Lung (tissue), 17 donors: ENCODE measurements at places on chromosomes 16 and 17.

GRCh38 chr16:47927330-47927729 is 228.5 kb downstream of the ABCC12 start:
- DNase-seq, result no peak

GRCh38 chr17:40550608-40551007 is 14.7 kb downstream of the CCR7 start:
- DNase-seq, result no peak

DNA sequence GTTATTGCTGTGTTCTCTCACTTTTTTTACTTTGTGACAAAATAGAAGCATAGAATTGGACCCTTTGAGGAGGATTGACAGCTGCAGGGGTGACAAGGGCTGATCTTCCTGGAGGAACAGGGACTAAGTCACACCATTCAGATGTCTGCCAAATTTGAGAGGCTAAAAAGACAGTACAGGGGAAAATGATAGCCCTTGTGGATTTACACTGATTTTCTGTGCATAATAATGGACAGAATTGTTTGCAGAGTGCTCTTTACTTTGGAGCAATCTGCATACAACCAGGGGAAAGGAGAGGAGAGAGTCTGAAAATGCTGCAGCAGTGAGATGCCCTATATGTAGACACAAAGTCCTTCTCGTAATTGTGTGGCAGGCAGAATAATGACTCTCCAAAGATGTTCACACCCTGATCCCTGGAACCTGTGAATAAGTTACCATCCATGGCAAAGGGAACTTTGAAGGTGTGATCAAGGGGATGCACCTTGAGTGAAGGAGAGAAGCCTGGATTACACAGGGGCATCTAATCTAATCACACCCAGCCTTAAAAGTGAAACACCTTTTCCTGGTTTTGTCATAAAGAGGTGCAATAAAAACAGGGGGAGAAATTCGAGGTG is 221.4 kb upstream of the CPHXL start:
- DNase-seq, result no peak

DNA sequence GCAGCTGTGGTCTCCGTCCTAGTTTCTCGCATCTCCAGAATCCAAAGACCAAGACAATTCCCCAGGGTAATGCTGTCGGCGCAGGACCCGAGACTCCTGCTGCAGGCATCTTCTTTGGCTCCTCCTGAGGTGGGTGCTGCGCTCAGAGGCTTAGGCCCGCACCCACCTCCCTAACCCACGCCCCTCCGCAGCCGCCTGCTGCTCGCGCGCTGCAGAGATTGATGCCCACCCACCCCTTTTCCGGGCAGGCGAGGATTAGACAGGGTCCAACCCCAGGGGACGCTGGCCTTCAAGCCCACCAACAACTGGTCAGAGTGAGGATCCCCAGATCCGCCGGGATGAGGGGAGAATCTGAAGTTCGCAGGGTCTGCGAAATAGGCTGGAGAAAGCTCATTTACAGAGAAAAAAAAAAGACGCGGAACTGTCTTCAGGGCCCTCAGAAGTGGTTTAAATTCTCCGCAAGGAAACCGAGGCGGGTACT is 27.9 kb downstream of the SLFN11 start:
- no peak for DNase-seq

GRCh38 chr16:19997264-19997663 is 76.4 kb downstream of the GPR139 start:
- peak; percentile 73 for DNase-seq

DNA sequence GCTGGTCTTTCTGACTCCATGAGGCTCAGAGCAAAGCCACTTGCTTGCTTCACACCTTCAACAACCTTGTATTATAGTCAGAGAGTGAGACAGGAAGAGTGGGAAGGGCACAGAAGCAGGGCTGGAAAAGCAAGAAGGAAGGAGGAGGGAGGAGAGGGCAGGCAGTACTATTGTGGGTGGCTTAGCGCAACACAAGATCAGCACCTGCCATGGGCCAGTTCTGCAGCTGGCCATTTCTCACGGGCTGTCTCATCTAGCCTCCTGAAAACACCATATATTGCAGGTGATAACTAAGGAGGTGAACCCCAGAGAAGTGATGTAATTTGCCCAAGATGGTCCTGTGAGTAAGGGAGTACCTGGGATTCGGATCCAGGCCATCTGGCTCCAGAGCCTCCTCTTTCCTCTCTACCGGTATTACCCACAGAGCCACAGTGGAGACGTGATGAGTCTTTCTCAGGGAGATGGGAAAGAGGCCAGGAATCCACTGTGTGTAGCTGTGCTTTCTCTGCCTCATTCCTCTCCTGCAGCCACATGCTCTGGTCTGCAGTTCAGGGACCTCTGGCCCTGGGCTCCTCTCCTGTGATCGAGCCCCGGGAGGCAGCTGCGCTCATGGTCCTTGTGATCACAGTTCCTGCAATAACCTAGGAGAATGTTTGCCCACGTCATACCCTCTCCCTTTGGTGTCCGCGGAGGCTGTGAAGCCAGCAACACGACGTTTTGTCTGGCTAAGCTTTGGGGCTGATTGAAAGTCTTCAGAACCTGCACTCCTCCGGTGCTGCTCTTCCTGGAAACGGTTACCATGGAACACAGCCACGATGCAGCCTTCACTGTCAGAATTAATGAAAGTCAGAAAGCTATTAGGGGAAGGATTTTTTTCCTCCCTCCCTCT is 178.1 kb upstream of the CCL2 start:
- DNase-seq, result no peak

GRCh38 chr16:77295896-77296295 is 96.7 kb downstream of the SYCE1L start:
- no peak for DNase-seq

GRCh38 chr17:38701504-38702165 is 3.4 kb upstream of the MLLT6 start:
- DNase-seq, result no peak

- DNase-seq, result no peak
Measured at GRCh38 chr16:1126044-1126443, 26.9 kb upstream of the CACNA1H start.

DNA sequence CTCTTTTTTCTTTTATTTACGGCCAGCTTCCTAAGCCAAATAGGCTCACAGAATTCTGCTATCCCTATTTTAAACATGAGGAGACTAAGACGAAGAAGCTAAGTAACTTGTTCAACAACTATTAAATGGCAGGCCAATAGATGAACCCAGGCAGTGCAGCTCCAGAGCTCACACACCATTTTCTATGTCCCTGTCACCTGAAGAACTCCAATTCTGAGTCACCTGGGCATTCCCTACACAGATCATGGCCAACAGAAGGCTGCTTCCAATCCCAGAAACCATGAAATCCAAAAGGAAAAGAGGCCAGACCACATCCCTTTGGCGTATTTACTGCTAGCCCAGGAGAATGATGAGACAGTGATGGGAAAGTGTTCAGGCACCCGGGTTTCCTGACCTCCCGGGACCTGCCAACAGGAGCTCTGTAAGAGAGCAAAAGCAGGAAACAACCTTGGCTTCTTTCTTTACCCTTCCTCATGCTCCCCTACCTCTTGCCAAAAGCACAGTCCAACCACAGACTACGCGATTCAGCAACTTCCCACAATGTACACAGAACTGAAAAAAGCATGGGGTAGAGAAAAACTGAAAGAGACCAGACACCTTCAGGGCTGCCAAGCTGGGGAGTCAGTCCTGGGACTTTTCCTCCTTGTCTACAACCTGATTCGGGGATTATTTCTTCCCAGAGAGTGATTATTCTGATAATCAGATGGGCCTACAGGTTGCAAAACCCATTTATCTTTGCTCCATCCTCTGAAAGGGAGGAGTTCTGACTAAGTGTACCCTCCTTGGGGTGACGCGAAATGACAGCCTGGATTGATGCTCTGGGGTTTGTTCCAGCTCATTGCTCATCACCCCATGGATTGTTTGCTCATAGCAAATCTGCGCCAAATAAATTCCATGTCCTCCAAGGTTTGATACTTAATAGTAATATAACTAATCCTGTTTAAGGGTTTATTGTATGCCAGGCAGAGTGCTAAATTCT is 47.8 kb upstream of the HAS3 start:
- no peak for DNase-seq

DNA sequence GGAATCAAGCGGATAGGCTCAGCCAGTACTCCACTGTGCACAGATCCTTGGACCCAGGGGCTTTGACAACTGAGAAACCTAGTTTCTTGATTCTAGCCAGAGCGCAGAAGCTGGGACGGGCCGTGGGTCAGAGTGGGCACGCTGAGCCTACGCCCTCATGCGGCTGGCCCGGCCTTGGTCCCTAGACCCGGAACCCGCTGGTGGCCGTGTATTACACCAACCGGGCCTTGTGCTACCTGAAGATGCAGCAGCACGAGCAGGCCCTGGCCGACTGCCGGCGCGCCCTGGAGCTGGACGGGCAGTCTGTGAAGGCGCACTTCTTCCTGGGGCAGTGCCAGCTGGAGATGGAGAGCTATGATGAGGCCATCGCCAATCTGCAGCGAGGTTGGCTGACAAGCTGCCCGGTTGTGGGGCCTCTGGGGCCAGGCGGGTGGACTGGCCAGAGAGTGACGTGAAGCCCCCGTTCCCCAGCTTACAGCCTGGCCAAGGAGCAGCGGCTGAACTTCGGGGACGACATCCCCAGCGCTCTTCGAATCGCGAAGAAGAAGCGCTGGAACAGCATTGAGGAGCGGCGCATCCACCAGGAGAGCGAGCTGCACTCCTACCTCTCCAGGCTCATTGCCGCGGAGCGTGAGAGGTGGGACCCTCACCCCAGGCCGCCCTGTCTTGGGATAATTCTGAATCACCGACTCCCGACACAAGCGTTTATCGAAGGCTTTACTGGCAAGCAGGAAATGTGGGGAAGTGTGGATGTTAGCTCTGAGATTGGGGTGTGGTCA is 946 bp downstream of the STUB1 start:
- no peak for DNase-seq

GRCh38 chr17:79125503-79125902 is 50.9 kb downstream of the ENGASE start:
- no peak for DNase-seq

- no peak for DNase-seq
Measured at GRCh38 chr16:56702836-56703235, 20.6 kb downstream of the MT1X start.

GRCh38 chr16:83717814-83718213 is 90.0 kb upstream of the HSBP1 start:
- no peak for DNase-seq

- DNase-seq, result no peak
Measured at GRCh38 chr16:27129401-27129800, 62.7 kb downstream of the C16orf82 start.

- no peak for DNase-seq
Measured at GRCh38 chr16:30884760-30885159, 9.1 kb downstream of the BCL7C start.

DNA sequence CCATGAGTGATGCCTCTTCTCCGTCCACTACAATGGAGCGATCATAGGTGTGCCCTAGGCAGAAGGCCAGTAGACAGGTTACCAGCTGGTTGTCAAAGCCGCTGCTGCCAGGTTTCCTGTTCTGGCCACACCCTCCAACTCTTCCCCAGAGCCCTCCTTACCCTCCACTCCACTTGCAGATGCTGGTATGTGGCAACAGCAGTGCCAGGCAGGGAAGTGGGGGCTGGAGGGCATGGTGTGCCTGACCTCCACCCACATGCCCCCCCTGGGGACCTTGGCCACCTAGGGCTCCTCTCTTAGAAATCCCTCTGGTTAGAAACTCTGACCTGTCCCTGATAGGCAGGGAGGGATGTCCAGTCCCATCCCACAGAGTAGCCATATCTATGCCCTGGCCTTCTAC is 1.5 kb downstream of the RRAD start:
- no peak for DNase-seq

- DNase-seq, result no peak
Measured at GRCh38 chr17:30352240-30352814, 18.5 kb upstream of the TMIGD1 start.

DNA sequence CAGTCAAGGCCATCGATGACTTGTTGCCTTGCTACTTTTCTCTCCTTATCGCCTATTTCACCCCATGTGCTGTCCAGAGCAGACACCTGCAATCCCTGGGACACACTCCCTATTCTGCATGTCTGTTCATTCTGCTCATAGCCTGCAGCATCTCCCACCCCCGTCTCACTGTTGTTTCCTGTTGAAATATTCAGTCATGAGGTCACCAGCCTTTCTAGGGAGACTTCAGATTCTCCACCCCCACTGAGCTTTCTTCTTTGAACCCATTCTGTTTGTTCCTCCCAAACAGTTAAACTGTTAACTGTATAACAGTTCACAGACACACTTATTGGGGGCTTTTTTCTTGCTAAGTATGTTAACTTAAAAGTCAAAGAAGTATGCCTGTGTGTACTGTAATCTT is 94.4 kb downstream of the AATF start:
- no peak for DNase-seq

- DNase-seq, result no peak
Measured at GRCh38 chr16:83136419-83136818, 509.6 kb downstream of the CDH13 start.

DNA sequence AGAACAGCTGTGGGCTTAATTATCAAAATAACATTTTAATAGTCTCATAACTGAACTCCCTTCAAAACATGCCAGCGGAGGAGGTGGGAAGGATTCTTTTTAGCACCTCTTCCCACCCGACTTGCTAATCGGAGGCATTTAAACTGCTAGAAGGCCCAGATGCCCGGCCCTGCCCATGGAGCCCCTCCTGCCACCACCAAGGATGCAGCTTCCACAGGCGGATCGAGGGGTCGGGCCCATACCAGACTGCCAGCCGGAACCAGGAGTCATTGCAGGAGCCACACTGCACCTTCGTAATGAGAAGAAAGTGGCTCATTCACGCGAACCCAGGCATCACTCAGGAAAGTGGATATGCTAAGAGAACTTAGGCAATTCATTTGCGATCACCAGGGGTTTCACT is 201.2 kb downstream of the C16orf78 start:
- DNase-seq, result no peak

- no peak for DNase-seq
Measured at GRCh38 chr17:11565591-11565990, 32.7 kb upstream of the DNAH9 start.

DNA sequence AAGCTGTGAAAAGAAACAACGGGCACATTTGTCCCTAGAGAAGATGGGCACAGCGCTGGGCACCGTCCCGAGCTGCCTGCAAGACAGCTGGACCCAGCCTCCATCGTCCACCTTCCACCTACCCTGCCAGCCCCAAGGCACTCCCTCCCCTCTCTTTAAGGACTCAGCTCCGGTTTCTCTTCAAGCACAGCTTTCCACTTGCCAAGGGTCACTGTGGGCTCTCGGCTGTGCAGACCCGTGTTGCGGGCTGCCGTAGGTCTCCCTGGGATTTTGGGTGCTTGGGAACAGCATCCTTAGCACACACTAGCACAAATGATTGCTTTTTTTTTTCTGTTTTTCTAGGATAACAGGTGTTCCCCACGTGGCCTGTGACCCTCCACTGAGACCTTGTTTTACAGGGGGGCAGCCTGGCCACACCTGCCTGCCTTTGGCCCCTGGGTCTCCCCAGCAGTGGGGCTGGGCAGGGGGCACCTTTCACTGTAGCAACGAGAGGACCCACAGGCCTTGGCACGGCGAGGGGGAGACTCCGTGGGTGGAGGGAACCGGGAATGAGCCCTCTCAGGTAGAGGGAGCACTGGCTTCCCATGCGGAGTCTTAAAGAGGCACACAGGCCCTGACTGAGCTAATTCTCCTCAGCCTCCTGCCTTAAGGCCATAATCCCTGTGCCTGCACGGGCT is 1.4 kb downstream of the CHMP6 start:
- DNase-seq, result no peak

GRCh38 chr17:75093548-75094158 is 5.9 kb downstream of the SLC16A5 start:
- DNase-seq, result no peak

- no peak for DNase-seq
Measured at GRCh38 chr17:66903781-66904180, 60.7 kb upstream of the CACNG4 start.

- DNase-seq, result no peak
Measured at GRCh38 chr16:27618165-27618564, 68.2 kb downstream of the KATNIP start.

GRCh38 chr16:66924527-66925321 is 611 bp downstream of the RRAD start:
- no peak for DNase-seq
